Activated naive CD8-positive, alpha-beta T cell treated with anti-CD3 and anti-CD28 coated beads, Interleukin-2, amount 50 U/mL, for 16 hours (primary cell): ENCODE measurements at places on chromosomes 5 and 9.

GRCh38 chr5:85010014-85010562 is 625.4 kb upstream of the EDIL3 start:
- DNase-seq = no peak

GRCh38 chr5:141780952-141781781 is 97.0 kb downstream of the PCDH1 start:
- no peak for DNase-seq

DNA sequence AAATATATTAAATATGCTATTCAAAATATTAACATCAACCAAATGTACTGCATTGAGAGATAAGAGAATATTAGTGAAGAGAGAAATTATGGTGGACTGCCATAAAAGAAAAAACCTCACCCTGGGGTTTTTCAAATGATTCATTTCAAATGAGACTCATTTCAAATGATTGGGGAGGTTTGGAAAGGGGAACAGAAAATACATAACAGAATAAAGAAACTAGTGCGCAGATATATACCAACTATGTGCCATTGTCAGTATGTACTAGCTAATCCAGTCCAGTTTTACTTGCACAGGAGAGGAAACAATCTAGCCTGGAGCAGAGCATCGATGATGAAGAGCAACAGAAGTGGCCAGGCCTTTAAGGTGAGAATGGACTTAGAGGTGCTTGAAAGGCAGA is 651.6 kb upstream of the RORB start:
- no peak for DNase-seq

- DNase-seq = no peak
Measured at GRCh38 chr5:83026516-83026915, 50.7 kb downstream of the TMEM167A start.

- DNase-seq = no peak
Measured at GRCh38 chr9:105737205-105737604, 42.9 kb downstream of the TMEM38B start.

- no peak for DNase-seq
Measured at GRCh38 chr5:1681955-1682354, 117.7 kb downstream of the MRPL36 start.

- DNase-seq = no peak
Measured at GRCh38 chr5:110258460-110259216, 467.8 kb downstream of the TMEM232 start.

- no peak for DNase-seq
Measured at GRCh38 chr9:6968271-6968670, 210.5 kb downstream of the KDM4C start.

- DNase-seq = no peak
Measured at GRCh38 chr5:172646716-172647285, 5.7 kb downstream of the NEURL1B start.

DNA sequence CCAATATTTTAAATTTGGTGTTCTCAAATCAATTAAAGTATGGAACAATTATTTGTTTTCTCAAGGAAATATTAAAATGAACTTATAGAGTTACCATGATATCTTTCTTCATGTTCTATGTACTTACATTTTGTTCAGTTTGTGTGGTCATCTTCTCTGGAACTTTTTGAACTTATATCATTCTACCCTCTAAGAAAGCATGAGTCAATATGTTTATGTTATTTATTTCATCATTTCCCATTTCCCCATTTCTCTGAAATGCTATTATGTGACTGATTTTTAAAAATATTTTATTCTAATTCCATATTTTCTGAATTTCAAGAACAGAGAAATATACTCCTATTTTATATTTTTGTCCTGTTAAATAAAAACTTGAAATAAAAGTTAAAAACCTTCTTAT is 123.5 kb upstream of the ACOT12 start:
- DNase-seq = no peak

GRCh38 chr5:73433982-73434342 is 14.6 kb downstream of the FOXD1 start:
- DNase-seq = no peak

DNA sequence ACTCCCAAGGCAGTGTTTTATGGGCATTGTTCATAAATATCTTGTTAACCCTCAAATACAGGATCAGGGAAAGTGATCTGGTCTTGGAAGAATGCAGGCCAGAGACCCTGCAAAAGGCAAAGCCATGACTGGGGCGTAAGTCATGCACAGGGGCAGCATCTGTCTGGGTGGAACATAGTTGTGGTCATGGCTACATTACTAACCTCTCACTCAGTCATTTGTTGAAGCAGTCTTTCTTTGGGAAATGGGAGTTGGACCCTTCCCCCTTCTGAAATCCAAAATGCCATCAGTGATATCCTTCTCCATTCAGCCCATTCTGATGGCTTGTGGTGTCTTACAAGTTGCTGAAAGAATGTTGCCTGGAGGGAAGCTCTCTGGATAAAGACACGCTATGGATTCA is 68.1 kb downstream of the GDNF start:
- no peak for DNase-seq

DNA sequence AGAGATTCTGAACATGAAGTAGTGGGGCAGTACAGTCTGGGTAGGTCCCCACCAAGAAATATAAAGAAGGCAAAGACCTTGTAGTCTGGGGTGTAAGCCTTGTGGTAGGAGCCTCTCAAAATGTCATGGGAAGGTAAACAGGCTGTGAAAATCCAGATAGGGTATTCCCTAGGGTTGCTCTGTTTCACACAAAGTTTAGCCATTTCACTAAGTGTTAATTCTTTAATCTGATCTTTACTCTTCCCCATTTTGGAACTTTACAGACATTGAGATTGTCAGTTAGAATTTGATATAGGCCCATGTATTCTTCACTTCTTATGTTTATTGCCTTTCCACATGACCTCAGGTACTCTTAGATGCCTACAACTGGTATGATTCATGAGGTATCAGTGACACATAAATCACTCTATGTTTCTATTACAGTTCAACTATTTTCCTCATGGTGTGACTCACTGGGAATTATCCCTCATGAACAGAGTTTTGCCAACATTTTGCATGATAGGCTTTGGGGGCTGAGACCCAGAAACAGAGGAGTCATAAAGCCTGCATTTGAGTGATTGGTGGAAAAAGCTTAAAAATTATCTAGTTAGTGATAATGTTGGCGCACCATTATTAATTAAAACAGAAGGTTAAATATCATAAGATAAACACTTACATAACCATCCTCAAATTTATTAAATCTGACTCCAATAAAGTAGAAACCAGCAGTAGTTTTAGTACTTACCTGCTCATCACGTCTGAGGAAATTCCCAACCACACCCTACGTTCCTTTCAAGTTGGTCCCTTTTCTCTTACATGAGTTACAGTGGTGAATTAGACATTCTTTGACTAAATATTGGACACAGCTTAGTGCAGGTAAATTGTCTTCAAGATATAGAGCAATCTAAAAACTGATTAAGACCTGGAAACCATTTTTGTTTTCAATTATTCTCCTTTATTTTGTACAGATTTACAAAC is 399.8 kb upstream of the MEF2C start:
- no peak for DNase-seq

DNA sequence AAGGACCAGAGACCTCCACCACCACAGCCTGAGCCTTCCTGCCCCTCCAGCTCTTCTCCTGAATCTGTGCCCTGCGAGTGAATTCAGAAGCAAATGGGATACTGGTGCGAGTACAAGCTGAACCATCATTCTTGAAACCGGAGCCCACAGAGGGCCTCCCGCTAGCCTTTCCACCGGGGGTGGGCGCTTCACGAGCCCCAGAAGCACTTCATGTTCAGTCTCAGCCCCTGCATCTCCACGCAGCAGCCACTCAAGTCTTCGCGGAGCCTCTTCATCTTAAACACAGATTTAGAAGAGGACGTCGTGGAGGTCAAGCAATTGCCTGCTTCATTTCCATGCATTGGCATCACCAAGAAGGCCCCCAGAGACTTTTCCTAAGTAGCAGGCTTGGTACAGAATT is 26.0 kb upstream of the OLFM1 start:
- no peak for DNase-seq

GRCh38 chr9:33748633-33749304 is 46.6 kb upstream of the PRSS3 start:
- no peak for DNase-seq

DNA sequence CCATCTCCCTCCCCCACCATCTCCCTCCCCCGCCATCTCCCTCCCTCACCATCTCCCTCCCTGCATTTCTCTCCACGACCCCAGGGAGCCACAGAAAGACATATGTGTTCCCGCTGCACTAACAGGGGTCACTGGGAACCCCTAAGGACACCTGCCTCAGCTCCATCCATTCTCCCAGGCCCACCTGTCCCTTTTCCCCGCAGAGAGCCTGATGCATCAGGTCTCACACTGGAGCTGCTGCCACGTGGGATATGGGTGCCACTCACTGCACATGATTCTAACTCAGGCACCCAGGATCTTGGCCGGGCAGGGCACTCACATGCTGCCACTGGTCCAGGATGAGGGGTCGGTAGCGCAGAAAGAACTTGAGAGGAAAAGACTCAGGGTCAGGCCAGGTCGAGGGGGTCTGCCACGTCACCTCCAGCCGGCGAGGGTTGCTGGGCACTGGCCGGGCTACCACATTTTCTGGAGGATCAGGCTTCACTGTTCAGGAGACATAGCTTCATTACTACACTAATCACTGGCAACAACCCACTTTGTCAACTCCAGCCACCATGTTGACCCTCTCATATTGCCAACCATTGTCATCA is 33.2 kb upstream of the ENHO start:
- DNase-seq = no peak

GRCh38 chr5:154368041-154368800 is 77.6 kb upstream of the SAP30L start:
- DNase-seq = no peak

DNA sequence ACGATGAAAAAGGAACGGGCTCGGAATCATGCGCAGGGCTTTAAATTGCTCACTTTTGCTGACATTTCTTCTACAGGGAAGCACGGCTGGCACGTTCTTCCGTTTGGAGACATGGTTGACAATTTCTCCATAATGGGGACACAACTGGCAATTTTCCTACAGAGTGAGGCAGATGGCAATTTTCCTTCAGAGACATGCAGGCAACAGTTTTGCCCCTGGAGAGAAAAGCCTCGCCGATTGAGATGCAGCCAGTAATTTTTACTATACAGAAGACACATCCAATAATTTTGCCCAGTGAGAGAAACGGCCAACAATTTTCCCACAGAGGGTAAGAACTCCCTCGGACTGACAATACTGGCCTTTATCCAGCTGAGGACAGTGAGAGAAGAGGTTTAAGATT is 90.9 kb upstream of the GPR151 start:
- no peak for DNase-seq

DNA sequence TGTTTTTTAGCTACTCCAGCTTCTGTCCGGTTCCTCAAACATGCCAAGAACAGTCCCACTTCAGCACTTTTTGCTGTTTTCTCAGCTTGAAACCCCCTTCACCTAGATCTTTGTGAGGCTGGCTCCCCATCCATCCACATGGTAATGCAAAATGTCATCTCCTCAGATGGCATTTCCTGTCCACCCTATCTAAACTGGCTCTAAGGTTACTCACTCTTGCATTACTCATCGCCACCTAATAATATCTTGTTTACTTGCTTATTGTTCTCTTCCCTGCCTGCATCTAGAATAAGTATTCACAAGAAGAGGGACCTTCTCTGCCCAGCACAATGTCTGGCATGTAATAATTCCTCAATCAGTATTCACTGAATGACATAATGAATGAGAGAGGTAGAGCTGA is 220.1 kb downstream of the FAM114A2 start:
- no peak for DNase-seq

DNA sequence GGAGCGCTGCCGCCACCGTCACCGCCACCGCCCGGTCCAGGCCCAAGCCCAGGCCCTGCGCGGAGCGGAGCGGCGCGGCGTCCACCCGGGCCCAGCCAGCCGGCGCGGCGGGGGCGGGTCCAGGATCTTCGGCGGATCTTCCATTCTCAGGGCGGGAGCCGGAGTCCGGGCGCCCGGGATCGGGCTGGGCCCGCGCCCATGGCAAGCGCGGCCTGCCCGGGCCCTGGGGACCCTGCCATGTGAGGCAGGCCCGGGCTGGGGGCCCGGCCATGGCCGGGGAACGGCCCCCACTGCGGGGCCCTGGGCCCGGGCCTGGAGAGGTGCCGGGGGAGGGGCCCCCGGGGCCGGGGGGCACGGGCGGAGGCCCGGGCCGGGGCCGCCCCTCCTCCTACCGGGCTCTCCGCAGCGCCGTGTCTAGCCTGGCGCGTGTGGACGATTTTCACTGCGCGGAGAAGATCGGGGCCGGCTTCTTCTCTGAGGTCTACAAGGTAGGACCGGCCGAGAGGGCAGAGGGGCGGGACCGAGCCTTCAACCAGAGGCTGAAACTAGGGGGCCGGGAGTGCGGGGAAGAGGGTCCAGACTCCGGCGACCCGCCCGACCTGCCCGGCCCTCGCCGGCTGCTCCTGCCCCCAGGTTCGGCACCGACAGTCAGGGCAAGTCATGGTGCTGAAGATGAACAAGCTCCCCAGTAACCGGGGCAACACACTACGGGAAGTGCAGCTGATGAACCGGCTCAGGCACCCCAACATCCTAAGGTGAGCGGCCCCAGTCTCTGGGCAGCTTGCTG is 482 bp downstream of the TESK1 start:
- DNase-seq = no peak

GRCh38 chr5:71938895-71939294 is 168.4 kb upstream of the MAP1B start:
- no peak for DNase-seq

DNA sequence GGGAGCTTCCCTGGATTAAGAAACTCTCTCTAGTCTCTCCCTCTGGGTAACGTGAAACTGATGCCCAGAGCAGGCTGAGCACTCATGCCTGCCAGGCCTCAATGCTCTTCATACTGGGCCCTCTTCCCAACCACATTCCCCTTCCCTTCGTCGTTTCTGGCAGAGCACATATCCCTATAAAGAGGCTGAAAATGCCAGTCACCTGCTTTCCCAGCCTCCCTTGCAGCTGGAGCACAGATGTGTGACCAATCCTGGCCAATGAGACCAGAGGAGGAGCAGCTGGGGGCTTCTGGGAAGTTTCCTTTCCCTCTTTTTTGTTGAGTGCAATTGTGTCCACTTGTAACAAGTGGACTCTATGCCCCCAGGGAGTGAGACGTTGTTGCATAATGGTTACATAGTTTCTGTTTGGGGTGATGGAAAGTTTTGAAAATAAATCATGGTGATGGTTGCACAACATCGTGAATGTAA is 30.2 kb upstream of the SMIM23 start:
- DNase-seq = no peak

DNA sequence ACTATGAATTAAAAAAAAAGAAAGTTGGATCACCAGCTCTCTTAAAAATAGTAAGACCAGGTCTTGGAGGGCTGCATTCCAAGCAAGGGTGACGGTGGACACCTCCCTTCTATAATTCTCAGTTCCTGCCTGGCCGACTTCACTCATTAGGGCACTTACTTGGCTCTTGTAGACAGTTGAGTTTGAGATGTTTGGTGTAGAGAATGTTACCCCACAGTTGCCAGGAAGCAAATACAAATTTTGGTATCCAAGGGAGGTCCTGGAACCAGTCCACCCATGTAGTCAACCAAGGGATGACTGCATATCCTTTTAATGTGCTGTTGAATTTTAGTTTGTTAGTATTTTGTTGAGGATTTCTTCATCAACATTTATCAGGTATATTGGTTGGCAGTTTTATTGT is 20.6 kb downstream of the B4GALT7 start:
- no peak for DNase-seq

- DNase-seq = no peak
Measured at GRCh38 chr5:150765011-150765798, 6.4 kb upstream of the DCTN4 start.
